ENCODE measurements at places on chromosomes 6 and 20.

- DNase-seq, result no peak
These were observed 152.5 kb downstream of the IBTK start for GRCh38 chr6:82095091-82095490.

- no peak for DNase-seq
These were observed 235.2 kb upstream of the PMEPA1 start for GRCh38 chr20:57944988-57945387.

DNA sequence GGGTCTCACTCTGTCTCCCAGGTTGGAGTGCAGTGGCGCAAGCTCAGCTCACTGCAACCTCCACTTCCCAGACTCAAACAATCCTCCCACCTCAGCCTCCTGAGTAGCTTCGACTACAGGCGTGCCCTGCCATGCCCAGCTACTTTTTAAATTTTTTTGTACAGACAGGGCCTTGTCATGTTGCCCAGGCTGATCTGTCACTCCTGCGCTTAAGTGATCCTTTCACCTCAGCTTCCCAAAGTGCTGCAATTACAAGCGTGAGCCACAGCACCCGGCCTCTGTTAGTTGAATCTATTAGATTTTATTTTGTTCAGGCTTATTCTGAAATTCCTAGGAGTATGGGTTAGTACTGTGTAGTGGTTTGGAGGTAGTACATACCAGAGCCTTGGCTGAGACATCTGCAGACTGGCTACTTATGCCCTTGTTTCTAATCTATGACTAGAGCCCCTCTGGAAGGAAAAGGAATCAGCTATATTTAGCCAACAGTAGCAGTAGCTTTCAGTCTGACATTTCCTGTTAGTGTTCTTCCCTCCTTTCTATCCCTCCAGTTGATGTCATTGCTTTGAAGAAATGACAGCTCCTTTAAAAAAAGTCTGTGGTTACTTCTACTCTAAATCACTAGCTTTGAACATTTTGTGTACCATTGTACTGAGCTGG, 74.4 kb downstream of the ITCH start:
- no peak for DNase-seq

DNA sequence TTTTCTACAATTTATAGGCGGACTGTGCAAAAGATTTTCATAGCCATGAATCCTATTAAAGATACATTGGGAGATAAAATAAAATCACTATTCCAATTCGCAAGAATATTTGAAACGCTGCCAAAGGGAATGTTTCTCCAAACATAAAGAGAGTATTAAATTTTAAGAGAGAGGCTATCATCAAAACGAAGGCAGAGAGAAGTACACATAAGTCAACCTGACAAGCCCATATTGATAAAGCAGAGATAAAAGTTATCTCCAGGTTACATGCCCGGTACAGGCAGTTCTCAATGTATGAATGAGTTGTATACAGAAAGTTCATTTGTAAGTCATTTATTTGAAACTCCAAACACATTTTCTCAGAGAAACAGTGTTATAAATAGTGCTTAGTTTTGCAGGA, 193.1 kb downstream of the ATXN1 start:
- no peak for DNase-seq

GRCh38 chr6:134768931-134769330, 181.0 kb downstream of the ALDH8A1 start:
- no peak for DNase-seq

- no peak for DNase-seq
These were observed 105.3 kb upstream of the SUPT3H start for GRCh38 chr6:45483021-45483420.

DNA sequence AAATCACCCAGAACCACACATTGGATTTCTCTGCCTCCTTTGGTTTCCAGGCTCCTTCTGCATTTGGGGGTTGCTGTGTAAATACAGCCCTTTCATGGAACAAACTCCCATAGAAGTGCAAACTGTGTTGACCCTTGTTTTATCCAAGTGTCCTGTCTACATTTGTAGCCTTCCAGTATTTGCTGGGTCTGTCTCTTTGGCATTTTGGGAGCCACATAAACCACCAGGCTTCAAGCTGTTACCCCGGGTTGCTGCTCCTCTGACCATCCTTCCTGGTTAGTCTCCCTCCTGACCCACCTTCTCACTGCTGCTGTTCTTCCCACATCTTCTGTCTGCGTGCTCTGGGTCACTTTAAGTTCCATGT, 7.6 kb upstream of the MTHFD1L start:
- no peak for DNase-seq

- no peak for DNase-seq
These were observed 140.3 kb downstream of the TBX18 start for GRCh38 chr6:84623956-84624680.

DNA sequence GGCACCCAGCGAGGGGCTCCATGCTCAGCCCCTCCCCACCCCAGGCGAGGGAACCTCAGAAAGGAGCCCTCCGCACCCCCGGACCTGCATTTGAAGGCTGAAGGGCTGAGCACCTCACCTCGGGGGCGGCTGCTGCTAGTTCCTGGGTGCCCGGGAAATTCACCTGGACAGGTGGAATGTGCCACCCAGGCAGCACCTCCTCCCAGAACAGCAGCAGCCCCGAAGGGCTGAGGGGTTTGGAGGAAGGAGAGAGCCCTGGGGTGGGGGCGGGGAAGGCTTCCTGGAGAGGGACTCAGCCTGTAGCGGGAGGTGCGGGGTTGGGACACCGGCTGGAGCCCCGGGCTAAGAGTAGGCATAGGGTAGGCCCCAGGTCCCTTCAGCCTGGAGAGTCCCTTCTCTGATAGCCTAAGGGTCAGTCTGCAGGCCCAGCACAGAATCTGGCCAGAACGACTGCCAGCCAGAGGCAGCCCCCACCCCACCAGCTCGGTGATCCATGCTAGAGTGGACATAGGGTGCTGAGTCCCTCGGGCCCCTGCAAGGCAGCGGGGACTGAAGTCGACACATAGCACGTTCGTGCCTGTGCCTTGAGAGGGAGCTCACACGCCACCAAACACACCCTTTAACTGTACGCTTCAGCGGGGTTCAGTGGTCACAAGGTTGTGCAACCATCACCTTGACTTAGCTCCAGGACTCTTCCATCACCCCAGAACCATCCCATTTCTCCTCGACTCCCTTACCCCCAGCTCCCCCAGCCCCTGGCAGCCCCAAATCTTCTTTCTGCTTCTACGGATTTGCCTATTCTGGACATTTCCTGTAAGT, 180.9 kb downstream of the TAF4 start:
- DNase-seq, result no peak

DNA sequence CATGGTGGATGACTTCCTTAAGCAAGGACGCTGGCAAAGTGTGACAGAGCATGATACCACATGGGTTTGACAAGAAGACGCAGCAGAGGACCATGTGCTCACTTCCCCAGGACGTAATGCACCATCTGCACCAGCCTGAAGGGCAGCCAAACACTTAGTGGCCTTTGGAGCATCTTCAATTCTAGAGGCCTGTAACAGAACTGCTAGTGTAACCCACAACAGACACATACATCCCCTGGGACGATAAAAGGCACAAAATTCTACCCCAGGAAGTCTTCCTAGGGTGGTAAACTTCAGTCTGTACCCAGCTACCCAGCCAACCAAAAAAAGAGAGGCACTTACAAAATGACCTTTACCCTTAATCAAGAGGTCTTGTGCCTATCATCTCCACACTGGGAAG, 9.2 kb upstream of the CPNE1 start:
- DNase-seq, result no peak

GRCh38 chr6:82914511-82914910, 151.1 kb downstream of the UBE3D start:
- DNase-seq, result no peak

Data from stimulated activated CD8-positive, alpha-beta memory T cell treated with anti-CD3 and anti-CD28 coated beads, Interleukin-7, amount 100 ng/mL, for 48 hours (primary cell).